ENCODE measurements at places on chromosomes 7 and 10.

- peak; percentile 78 for DNase-seq
These were observed at the start of the genes CPSF4 and PTCD1 for GRCh38 chr7:99438573-99439480. Gene CPSF4, plus strand, starts transcription at chr7:99438943. Its CDS starts 140 bp downstream, at chr7:99439083. Gene PTCD1, minus strand, starts transcription at chr7:99438798. Its CDS starts 3,556 bp downstream, at chr7:99435242.

DNA sequence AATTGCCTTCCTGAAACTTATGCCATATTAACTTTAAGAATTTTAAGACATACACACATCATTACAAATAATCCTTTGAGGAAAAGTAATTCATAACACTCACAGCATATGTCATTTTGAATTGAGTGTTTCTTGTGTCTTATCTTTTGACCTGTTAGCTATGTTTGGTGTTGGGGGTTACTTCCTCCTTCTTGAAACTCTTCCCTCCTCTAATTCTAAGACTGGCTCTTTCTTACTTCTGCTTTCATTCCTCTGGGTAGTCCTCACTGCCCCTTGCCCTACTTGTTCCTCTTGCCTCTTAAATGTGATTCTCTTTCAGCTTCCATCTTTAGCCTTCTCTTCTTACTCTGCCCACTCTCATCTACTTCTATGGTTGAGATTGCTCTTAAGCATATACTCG is 28.3 kb upstream of the PIP4K2A start:
- no peak for DNase-seq

GRCh38 chr10:1465993-1466764 is 271.1 kb downstream of the ADARB2 start:
- DNase-seq = no peak

DNA sequence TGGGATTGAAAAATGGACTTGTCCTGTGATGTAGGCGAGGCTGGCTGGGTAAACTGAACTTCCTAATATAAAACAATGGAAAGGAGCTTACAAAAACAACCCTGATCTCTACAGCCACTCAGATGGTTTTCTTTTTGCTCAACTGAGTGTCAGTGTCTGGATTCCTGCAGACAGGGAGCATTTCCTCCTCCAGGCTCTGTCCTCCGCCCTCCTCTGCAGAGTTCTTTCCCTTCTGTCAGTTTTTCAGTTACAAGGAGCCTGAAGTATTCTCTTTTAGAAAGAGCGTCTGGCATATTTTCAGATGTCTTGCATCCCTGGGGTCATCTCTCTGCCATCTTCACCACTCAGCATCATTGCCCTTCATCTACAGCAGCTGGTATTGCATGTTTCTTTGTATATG is 50.0 kb upstream of the PITRM1 start:
- DNase-seq = no peak

DNA sequence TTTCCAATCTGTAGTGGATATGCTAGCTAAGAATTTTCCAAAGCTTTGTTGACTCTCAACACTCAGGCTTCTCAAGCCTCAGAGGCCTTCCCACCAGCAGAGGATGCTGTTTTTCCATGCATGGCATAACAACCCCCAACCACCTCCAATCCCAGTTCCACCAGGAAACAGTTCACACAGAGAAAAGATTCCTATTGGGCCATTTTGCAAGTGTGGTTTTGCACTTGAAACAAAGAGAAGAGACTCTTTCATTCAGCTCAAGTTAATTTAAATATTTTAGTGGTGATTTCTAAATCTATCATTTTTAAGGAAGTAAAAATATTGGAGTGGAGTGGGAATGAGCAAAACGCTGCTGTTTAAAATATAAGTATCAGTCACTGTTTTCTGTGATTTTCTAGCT is 105.6 kb upstream of the COL1A2 start:
- DNase-seq = no peak

GRCh38 chr7:3495954-3496353 is 194.9 kb downstream of the SDK1 start:
- DNase-seq = no peak

- no peak for DNase-seq
These were observed 109.8 kb upstream of the IL6 start for GRCh38 chr7:22617166-22617565.

GRCh38 chr7:84913731-84914130 is 273.1 kb downstream of the SEMA3D start:
- no peak for DNase-seq

DNA sequence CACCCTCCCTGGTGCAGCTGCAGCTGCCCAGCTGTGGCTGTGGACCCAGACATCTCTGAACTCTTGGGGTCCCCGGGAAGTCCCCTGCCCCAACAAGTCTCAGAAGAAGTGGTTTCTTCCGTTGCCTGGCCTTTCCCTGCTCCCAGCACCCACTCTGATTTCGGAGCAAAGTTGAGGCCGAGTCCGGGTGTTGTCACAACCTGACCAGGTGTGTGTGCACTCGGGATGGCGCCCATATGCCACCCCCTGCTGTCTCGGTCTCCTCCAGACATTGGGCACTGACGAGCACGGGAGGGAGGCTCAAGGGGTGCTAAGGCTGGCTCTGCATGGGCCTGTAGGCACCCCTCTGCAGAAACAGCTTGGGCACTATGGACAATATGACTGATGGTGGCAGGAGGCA is 1055.3 kb downstream of the REEP3 start:
- no peak for DNase-seq

- no peak for DNase-seq
These were observed 78.6 kb downstream of the GSAP start for GRCh38 chr7:77337456-77337990.

- DNase-seq = no peak
These were observed 63.3 kb upstream of the PAPSS2 start for GRCh38 chr10:87596351-87596750.

GRCh38 chr10:34609287-34609940 is 205.7 kb downstream of the PARD3 start:
- DNase-seq = no peak

- DNase-seq = no peak
These were observed 43.9 kb upstream of the PDCD4 start for GRCh38 chr10:110827875-110828274.

- DNase-seq = no peak
These were observed 135.8 kb upstream of the GPR26 start for GRCh38 chr10:123530166-123530870.

Data from stimulated activated CD8-positive, alpha-beta memory T cell treated with anti-CD3 and anti-CD28 coated beads, Interleukin-15, amount 100 ng/mL, for 1 hour (primary cell).